ENCODE measurements at places on chromosomes 2 and 18. TPM values are rescaled to one million over a fixed set of nuclear protein-coding genes. Genes with fewer than 3 reads are reported as not detected.

HADHA gene
- total RNA-seq, result 159 TPM

DTNA gene
- 17.2 TPM for total RNA-seq

UPP2 gene
- not detected for total RNA-seq

ACOXL gene
- not detected for total RNA-seq

ARMC9 gene
- 89.6 TPM for total RNA-seq

EMILIN1 gene
- 328 TPM for total RNA-seq

SLC4A3 gene
- 9.5 TPM for total RNA-seq

FEV gene
- total RNA-seq, result not detected

CABLES1 gene
- total RNA-seq, result 2.7 TPM

NAT8 gene
- total RNA-seq, result not detected

DDX18 gene
- total RNA-seq, result 57.7 TPM

DYNAP gene
- not detected for total RNA-seq

SCYGR5 gene
- not detected for total RNA-seq

SCTR gene
- not detected for total RNA-seq

MYCN gene
- not detected for total RNA-seq

DSG4 gene
- total RNA-seq, result not detected

RND3 gene
- 1,131 TPM for total RNA-seq

GKN2 gene
- not detected for total RNA-seq

SERPINB12 gene
- not detected for total RNA-seq

UBXN2A gene
- total RNA-seq, result 13.9 TPM

GRHL1 gene
- 0.37 TPM for total RNA-seq

GRB14 gene
- 0.89 TPM for total RNA-seq

BOLL gene
- total RNA-seq, result not detected

Data from uterine smooth muscle cell (primary cell).